Renal cortical epithelial cell (primary cell): ENCODE measurements at places on chromosomes 13 and 19. TPM values are rescaled to one million over a fixed set of nuclear protein-coding genes. Genes with fewer than 3 reads are reported as not detected.

DNA sequence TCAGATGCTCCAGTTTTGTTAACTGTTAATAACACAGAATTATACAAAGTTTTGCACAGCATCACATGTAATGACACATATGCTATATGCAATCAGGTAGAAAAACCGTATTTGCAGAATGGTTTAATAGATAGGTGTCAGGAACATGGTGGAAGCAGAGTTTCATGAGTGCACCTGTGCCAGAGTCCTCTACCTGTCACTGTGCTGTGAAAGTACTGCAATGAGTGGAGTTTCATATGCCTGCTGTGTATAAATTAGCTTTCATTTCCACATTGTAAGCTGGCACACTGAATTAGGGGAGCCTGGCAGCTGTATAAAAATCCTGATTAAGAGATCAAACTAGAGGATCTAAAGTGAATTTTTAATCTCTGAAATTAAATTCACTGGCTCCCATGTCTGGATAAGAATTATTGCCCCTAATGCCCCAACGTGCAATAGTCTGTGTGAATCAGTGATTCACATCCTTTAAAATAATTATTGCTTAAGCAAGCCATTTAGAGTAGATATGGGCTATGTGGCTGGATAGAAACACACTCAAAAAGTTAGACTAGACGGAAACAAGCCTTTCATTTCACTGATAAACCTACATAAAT, 8.5 kb upstream of the EEF1AKMT1 start:
- DNase-seq: no peak

- DNase-seq: no peak
These were observed 19.8 kb downstream of the PEPD start for GRCh38 chr19:33501693-33502356.

DNA sequence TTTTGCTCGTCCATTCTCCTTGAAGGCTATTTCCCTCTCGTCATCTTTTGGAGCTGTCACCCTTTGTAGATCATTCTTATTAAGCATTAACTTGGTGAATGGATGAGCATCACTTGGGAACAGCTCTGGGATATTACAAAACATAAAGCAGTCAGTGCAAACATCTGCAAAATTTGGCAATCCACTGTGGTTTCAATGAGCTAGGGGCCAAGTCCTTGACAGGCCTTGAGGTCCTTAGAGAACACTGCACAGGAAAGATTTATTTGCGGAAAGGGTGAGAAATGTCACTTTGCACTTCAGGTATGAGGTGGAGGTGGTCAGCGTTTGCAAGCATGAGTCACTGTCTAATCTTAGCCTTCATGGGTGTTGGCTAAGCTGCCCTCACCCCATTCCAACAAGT, 239.7 kb upstream of the MAB21L1 start:
- DNase-seq: peak; percentile 38

DNA sequence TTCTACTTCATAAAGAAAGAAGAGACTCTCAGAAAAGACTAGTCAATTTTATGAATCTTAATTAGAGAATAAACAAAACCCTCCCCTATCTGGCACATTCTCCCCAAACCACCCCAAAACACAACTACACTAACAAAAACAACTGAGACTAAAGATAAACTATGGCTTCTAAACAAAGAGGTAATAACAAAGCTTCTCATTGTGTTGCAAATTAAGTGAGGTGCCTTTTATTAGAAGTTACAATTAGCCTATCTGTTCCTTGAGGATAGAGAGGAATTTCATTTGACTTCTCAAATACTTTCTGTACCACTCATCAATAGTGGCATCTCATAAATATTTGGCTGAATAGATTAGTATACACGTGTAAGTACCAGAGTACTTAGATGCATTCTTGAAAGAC, 1196.2 kb downstream of the PCDH9 start:
- no peak for DNase-seq

The DGKH gene
- 18.1 and 65.0 TPM in 2 replicates for total RNA-seq

DNA sequence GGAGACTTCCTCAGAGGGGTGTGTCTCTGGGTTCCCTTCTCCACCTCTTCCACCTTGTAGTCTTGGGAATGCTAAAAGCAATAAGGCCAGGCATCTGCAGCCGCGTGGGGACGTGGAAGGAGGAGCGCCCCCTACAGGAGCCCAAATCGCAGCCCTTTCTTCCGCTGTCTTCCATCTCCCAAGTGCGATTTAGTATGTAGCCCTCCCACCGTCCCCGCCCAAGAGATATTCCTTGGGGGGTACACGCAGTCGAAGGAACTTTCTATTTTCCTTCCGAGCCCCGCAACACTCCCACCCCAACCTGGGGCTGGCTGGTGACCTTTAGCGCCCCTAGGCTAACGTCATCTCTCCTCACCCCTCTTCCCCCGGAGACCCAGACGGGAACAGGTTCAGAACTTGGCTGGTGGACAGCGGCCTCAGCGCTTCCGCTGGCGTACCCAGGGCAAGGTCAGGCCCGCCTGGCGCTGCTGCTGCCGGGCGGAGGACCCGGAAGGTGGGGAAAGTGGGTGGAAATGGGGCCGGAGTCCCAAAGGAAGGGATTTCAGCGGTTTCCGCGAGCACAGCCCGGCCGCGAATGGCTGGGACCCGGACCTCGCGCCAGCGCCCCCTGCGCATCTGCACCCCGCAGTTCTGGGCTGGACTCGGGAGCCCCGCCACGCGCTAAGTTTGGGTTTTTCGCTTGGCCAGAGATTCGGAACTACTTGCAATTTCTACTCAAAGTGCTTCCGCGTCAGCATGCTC, 2.1 kb upstream of the PCDH8 start:
- DNase-seq: peak; percentile 23

GRCh38 chr19:46609511-46610412, 8.6 kb downstream of the CALM3 start:
- DNase-seq: no peak

DNA sequence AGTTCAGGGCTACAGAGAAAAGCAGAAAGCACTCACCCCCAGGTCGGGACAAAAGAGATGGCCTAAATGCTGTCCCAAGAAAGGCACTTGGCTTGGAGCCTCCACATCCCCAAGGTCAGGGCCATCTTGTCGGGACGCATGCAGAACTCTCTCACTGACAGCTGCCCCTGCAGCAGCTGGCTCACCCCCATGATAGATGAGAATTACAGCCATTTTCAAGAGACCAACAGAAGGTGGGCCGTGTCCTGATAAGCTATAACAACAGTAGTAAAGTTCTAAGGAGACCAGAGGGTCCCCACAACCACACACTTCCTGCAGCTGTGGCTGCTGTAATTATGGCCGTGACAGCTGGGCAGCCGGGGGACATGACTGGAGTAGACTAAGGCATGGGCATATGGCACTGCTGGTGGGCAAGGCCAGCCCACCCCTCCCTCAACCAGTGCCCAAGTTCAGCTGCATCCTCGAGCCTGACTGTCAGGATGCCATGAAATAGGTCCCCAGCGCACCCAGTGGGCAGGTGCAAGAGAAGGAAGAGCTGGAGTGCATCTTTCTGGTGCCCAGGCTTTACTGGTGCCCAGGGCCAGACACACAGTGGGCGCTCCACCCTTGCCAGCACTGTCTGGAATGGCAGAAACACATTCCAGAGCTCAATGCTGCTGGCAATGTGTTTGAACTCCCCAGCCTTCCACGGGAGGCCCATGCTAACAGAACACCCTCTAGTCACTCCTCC, 436.7 kb upstream of the ZNF507 start:
- DNase-seq: no peak

The OBI1 gene
- 17.2 and 22.5 TPM in 2 replicates for total RNA-seq

The ZSCAN5C gene
- total RNA-seq: not detected in 2 replicates

DNA sequence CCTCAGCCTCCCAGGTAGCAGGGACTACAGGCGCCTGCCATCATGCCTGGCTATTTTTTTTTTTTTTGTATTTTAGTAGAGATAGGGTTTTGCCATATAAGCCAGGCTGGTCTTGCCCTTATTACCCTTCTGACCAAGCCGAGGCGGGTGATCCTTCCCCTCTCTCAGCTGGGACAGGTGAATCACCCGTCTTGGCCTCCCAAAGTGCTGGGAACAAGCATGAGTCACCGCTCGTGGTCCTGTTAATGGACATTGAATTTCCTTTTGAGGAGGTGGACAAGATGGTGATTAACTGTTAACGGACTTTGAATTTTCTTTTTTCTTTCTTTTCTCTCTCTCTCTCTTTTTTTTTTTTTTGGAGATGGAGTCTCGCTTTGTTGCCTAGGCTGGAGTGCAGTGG, 10.6 kb downstream of the CD70 start:
- DNase-seq: peak; percentile 99

GRCh38 chr13:114164053-114164452, 15.0 kb upstream of the CFAP97D2 start:
- DNase-seq: no peak

- no peak for DNase-seq
These were observed 5.1 kb upstream of the GTF3A start for GRCh38 chr13:27419328-27419727.

DNA sequence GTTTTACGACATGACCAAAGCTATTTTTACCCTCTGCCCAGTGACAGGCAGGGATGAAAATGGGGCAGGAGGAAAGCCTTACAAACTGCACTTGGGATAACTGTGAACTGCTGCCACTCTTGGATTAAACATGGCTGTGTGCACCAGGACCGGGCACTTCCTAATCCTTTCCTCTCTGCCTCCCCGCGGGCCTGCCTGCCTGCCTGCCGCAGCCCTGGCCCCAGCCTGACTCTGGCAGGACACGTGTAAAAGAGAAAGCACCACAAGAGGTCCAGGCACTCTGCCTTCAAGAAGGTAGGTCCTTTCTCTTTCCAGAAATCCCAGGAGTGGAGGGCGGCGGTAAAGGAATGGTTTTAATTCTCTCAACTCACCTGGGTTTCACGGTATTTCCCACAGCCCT, 4.8 kb downstream of the TSHZ3 start:
- DNase-seq: no peak

DNA sequence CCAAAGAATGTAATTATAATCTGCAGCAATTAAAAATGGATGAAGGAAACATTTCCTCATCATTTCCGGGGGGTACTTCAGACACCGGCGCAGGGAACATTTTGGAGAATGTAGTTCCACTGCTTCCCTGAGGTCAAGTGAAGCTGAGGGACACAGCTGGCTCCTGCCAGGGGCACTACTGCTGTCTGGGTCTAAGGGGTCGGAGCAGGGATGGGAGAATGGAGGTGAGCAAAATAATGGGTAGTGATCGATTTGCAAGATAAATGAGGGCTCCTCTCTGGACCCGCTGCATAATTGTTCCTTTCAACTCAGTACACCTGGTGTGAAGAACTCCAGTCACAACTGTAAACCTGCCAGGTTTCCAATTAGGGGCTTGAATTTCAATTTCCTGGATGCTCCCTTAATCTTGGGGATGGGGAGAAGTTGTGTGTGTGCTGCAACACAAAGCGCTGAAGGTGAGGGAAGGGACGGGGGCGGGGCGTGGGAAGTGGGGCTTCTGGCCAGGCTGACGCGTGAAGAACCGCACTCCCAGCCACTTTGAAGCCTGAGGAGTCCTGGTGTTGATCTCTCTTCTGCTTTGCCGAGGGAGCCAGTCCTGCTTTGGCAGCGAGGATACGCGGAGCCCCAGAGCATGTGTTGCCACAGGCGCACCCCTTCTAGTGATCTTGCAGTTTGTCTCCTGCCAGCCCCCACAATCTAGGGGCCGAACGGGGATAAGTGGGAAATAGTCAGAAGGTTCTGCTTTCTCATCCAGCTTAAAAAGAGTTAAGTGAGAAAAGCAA, 57.9 kb upstream of the PCDH8 start:
- no peak for DNase-seq

DNA sequence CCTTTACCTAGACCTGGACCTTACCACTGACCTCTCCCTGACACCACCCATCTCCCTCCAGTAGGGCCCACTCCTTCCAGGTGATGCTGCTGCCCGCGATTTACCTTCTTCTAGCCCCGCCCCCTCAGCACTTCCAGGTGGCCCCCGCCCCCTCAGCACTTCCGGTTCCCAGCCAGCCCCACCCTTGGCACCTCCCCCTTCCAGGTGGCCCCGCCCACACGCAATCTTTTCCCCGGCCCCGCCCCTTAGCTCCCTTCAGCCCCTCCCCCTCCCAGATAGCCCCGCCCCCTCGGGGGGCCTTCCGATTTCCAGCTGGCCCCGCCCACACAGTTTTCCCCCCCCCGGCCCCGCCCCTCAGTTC, 586 bp downstream of the LIG1 start:
- DNase-seq: peak; percentile 32

The CCDC169 gene
- total RNA-seq: 2.8 and 3.3 TPM in 2 replicates

DNA sequence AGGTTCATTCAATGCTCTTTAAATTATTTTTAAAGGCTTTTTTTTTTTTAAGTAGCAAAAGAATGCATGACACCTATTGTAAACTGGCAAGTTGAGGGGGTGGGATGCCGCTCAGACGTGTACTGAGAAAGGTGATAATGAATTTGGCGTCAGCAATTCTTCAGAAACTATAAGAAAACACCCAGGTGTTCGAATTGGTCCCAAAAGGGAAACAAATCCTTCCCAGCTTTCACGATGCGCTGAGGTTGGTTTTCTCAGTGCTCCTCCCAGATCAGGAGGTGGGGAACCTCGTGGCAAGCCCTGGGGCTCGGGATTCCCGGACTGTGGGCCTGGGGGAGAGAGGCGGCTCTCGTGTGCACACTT, 543 bp upstream of the FAM124A start:
- DNase-seq: no peak

- DNase-seq: no peak
These were observed 991 bp downstream of the ABHD17A start for GRCh38 chr19:1884291-1884718.

The KLHL1 gene
- not detected in 2 replicates for total RNA-seq

DNA sequence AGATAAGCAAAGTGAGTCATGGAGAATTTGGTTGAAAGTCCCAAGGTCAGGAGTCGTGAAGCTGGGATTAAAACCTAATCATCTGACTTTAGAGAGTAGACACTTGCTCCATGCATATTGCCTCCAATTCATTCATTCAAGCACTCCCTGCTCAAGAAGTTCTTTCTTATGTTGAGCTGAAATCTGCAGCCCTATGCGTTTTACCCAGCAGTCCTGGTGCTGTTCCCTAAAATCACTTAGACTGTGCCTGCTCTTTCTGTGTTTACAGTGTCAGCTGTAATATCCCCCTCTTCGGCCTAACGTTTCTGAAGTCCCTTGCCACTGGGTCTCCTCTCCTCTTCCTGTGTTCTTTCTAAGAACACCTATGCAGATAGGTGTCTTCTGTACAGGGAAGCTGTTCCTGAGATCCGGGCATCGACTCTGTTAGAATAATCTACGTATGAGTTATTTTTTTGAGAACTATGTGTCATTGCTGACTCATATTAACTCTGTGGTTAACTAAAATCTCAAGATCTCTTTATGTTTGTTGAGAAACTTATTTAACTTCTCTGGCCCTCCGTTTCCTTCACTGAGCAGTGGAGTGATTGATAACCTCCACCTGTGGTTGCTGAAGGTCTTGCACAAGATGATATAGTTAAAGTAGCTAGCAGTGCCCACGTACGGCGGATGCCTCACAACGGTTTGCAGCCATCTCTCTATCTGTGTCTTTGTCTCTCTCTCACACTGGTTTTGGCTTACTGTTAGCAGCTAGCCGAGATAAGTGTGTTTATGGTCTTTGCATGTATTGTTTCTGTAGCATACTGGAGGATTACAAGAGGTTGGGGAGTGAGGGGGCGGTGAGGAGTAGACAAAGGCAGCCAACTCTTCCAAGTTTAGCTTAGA, 4.7 kb downstream of the ALOX5AP start:
- DNase-seq: peak; percentile 90

GRCh38 chr19:14432791-14433553, at the start of gene PKN1:
Gene PKN1 (plus strand): TSS chr19:14433306. CDS start chr19:14433522, 216 bp downstream.
- no peak for DNase-seq

GRCh38 chr19:8505680-8506401, 3.4 kb upstream of the PRAM1 start:
- DNase-seq: peak; percentile 24

The URAD gene
- not detected in 2 replicates for total RNA-seq
